ENCODE measurements at places on chromosomes 13 and 19.

- DNase-seq, result no peak
Observed at GRCh38 chr13:63161219-63161618, 1745.6 kb upstream of the PCDH20 start.

DNA sequence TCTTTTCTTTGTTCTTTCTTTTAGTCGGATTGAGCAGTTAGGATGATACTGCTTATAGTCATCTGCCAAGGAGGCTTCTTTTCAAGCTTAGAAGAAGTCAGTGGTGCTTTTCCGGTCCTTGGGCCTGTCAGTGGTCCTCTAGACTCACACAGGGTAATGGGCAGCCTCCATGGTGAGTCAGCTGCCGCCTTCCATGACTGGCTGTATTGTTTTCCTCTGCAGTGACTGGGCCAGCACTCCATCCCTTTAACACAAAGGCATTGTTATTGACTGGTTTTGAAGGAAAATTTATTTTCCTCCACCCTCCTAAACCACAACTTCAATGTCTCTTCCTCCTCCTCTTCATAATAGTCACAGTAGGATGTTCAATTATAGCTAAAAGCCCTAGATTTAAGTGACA lies 47.1 kb upstream of the CNMD start:
- DNase-seq, result no peak

DNA sequence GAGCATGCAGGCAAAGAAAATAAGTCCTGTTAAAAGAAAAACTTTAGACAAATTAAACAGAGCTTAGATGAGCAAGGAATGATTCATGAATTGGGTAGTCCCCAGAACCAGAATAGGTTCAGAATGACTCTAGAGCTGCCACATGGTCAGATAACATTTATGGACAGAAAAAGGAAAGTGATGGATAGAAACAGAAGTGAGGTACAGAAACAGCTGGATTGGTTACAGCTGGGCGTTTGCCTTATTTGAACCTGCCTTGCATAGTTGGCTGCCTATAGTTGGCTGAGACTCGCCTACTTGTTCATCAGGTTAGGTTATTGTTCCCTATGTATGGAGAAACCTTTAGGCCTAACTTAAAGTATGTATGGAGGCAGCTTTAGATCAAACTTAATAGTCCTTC lies 35.4 kb downstream of the WDFY2 start:
- DNase-seq, result no peak

DNA sequence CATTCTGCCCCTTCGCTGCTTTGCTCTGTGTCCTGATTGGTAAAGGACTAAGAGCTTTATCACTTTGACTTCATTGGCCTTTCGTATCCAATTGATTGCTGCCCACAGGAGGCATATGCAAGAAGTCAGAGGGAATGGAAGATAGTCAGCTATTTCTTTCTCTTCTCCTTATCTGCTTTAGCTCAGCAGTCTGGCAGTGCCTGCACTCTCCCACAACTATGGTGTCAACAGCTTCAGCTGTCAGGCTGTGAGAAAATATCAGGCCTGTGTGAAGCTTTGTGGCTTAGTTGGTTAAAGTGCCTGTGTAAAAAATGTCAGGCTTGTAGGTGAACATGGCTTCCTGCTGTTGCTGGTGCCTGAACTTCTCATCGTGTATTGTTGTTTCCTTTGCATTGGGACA lies 243.0 kb downstream of the PCDH17 start:
- DNase-seq, result no peak

- DNase-seq, result no peak
Observed at GRCh38 chr19:5016781-5017180, 47.9 kb downstream of the KDM4B start.

- DNase-seq, result no peak
Observed at GRCh38 chr13:109101550-109102144, 472.2 kb downstream of the MYO16 start.

DNA sequence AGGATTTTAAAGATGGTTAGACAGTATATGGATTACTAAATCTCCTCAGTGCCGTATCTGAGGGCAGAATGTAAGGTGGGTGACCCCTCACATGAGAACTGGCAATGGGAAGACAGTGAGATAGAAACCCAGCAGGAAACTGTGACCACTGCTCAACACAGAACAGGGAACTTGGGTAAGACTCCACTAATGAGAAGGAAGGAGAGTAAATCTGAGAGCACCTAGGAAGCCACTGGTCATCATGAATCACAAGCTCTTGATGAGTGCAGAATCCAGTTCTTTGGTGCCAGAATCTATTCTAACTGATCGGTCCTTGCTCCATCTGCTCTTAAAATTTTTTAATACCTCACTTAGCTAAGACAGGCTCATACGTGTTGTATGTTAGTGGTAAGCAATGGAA lies 261.8 kb downstream of the KLF12 start:
- no peak for DNase-seq

DNA sequence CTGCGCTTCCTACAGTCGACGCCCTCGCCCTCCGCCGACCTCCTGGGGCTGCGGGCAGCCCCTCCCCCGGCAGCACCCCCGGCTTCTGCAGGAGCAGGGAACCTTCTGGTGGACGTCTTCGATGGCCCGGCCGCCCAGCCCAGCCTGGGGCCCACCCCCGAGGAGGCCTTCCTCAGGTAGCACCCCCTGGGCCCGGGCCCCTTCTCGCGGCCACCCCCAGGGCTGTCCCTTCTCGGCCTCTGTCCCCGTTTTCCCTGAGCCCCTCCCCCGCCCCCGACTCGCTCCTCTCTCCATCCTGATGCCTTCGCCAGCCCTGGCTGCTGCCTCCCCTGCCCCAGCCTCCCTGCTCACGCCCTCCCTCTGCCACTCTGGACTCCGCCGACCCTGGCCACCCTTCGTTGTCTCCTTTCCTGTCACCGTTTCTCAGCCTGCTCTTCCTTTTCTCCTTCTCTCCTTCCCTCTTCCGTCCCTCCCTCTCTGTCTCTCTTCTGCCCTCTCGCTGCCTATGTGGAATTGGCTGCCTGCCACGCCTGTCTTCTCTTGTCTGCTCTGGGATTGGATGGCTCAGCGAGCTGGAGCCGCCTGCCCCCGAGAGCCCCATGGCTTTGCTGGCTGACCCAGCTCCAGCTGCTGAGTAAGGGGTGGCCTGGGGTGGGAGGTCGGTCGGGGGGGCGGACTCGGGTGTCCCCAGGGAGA lies 11.0 kb downstream of the FUZ start:
- no peak for DNase-seq

DNA sequence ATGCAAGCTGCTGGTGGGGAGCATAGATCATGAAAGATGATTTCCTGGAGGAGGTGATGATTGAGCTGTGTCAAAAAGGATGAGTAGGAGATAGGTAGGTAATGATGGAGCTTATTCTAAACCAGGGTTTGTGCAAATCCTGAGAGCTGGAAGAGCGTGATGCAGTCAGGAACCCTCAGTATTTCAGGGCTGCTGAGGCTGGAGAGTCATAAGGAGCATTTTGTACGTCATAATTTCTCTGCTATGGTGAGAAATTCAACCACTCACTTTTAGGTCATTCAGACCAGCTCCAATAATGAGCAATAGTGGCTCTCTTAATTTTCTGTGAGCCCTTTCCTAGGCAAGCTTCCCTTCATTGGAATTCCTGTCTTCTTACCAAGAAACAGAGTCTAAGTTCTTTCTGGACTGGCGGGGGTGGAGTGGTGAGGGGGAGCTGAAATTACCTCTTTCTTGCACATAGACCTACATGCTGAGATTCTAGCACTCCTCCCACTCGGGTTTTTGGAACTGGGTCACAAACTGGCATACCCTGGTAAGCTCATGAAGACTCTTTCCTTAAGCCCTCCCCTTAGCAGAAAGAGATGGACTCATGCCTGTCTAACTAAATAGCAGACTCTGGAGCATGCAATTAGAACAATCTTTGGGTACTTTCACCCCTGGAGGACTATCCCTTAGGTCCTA lies 62.2 kb upstream of the MYCBP2 start:
- DNase-seq, result no peak

- no peak for DNase-seq
Observed at GRCh38 chr13:44273991-44274770, 99.4 kb upstream of the SERP2 start.

- no peak for DNase-seq
Observed at GRCh38 chr19:21915411-21915810, 79.4 kb upstream of the ZNF43 start.

GRCh38 chr13:44021422-44021821 lies 141.7 kb downstream of the LACC1 start:
- DNase-seq, result no peak

DNA sequence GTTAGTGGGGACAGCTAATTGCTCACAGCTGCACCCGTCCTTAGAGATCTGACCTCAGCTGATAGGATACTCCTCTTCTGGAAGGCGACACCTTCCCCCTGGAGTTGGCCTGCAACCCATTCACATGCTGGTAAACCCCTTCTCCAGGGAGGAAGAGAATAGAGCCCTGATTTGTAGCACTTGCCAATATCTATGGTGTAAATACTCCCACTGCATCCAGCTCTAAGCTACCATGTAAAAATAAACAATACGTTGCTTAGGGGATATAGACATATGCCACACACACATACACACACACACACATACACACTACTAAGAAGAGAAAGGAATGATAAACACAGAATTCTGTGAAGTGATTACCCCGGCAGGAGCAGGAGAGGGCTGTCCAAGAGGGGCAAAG lies 49.4 kb upstream of the KCTD15 start:
- no peak for DNase-seq

GRCh38 chr13:34207334-34207733 lies 389.4 kb downstream of the RFC3 start:
- no peak for DNase-seq

DNA sequence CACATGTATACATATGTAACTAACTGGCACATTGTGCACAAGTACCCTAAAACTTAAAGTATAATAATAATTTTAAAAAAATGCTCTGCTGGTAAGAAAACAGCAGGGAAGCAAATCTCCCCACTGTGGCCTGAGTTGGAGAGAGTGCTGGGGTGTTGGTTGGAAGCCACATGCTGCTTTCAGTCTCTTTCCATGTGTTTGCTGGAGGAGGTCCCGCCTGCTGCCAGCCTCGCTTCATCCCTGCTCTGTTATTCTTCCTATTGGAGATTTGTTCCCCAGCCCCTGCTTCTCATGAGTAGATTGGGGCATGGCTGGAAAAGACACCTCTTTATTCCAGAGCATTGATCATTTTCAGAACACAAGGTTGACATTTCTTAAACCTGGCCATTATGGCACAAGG lies 230.5 kb downstream of the FGF9 start:
- no peak for DNase-seq

DNA sequence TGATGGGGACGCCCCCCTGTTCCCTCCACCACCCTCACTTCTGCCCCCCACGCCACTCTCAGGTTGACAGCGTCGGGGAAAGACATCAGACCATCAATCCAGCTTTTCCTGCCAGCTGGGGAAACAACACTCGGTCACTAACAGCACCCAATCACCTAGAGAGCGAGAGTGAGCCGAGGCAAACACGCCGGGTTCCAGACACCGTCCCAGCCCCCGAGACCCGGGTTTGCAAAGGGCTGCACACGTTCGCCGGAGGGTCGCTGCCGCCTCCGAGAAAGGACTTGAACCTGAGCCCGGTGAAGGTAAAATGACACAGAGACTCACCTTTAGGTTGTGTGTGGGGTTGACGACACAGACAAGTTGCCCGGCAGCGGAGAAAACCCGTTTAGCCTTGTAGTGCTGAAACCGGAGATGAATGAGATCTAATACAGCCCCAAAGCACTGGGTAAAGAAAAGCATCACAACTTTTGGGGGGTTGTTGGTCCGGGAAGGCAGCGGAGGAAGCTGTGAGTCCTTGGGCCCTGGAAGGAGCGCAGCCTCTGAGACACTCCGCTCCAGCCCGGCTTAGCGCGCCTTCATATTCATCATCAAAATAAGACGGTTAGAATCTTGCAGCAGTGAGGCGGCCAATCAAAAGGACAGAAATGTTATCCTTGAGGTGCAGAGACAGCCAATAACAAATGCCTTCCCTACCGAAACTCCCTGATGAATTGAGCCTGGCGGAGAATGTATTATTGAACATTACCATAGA lies at the start of gene SIAH3:
Gene SIAH3 (minus strand): TSS at position 583 of the 751 bp plus-strand sequence. CDS start 124 bp downstream, at position 459.
- no peak for DNase-seq

- DNase-seq, result no peak
Observed at GRCh38 chr19:2534423-2535013, 58.6 kb downstream of the GADD45B start.

GRCh38 chr13:24629320-24629719 lies 50.9 kb upstream of the ATP12A start:
- no peak for DNase-seq

DNA sequence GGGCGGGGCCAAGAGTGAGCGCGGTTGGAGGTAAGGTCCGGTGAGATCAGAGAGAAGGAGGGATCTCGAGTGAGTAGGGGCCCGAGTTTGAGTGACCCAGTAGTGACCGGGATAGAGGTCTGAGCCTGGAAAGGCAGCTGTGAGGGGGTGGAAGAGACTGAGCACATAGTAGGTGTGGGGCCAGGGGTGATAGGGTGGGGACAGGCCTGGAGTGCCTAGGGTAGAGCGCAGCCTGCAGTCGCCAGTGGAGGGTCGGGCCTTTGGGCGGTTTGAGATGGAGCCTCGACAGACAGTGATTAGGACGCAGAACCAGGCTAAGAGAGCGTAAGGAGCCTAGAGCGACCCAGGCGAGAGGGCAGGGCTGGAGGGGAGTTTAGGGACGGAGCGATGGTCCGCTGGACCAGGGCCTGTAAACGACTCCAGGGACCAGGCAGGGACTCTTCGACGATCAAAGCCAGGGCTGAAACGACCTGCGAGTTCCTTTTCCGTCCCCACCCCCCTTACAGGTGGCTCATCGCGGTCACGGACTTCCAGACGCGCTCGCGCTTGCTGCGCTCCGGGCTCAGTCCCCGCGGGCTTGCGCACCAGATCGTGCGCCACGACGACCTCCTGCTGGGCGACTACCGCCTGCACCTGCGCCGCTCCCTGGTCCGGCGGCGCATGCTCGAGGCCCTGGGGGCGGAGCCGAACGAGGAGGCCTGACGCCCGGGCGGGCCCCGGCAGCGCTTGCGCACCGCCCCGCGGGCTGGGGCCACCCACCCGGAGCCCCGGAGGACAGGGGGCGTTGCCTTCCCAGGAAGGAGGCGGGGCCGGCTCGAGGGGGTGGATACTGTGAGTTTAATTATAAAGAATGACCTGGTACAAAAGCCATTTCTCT lies 9.4 kb downstream of the C19orf81 start:
- DNase-seq, result no peak

DNA sequence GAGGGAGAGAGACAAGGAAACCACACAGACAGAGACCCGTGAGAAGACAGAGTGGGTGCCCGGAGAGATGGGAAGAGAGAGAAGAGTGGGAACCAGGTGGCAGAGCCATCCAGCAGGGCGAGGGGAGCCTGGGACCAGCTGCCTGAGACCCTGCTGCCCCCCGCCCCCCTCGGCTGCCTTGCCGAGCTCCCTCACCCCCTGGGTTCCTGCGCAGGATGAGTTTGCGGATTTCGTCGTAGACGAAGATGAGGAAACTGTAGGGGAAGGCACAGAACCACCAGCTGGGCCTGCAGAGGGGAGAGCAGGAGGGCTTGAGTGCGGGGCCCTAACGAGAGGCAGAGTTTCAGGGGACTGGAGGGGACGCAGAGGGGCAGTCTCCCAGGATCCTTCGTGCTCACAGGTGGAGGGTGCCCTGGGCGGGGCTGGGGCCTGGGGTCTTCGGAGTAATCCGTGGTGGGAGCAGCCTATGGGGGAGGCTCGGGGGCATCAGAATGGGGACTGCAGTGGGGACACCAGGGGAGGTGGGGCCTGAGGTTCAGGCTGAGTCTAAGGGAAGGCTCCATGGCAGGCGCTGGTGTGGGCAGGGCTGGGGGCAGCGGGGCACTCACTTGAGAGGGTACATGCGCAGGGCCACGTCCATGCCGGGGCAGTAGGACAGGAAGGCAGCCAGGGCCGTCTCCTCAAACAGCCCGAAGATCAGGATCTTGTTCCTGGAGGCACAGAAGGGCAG lies 8.1 kb upstream of the RABAC1 start:
- DNase-seq, result no peak
